ENCODE measurements at places on chromosomes 11 and 22.
A peak's percentile ranks its signal among the peaks of the same experiment; 100 is the strongest.

DNA sequence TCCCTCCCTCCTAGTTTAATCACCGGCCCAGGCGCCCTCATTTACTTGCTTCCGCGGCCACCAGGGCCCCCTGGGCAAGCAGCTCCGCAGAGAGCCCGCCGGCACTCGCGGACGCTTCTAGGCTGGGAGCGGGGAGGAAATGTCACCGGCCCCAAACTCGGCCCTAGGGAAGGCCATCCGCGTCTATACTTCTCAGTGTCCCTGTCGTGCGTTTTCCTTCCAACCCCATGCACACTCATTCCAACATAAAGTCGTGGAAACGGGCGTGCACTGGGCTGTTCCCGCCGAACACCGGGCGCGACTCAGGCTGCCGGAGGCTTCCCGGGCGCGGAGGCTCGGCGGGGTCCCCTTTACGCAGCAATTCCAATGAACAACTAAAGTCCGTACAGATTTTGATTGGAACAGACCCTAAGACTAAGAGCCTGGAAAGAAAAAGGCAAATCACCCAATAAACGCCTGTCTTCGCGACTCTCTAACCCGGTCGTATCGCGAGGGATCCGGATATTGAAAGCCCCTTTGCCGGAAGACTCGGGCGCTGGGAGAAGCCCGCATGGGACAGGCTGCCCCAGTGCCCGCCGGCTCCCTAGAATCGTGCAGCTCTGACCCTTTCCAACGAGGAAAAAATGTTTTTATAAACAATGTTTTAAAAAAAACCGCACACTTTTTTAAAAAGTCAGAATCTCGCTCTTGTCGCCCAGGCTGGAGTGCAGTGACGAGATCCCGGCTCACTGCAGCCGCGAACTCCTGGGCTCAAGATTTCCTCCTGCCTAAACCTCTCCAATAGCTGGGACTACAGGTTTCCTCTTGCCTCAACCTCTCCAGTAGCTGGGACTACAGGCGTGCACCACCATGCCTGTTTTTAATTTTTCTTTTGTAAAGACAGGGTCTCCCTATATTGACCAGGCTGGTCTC, 1.3 kb upstream of the BARX2 start:
- DNase-seq, result no peak

- no peak for DNase-seq
Measured at GRCh38 chr11:47108214-47108613, 68.5 kb downstream of the ARFGAP2 start.

DNA sequence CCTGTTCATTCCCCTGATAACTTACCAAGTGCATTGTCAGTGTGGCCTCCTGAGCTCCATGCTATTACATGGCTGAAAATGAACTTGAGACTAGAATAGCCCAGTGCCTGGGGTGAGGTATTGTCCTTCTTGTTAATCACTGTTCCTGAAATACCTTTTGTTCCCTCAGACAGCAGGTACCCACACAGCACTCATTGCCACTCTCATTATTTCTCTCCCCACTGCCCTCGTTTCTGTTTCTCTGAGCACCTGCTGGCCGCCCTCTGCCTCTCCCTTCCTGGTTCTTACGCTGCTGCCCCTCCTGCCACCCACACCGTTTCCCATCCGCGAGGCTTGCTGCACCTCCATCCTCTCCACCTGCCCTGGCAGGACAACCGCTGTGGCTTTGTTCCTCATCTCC, 36.9 kb upstream of the RAB1B start:
- DNase-seq, result no peak

GRCh38 chr11:71519546-71519945, 7.5 kb upstream of the KRTAP5-7 start:
- DNase-seq, result no peak

DNA sequence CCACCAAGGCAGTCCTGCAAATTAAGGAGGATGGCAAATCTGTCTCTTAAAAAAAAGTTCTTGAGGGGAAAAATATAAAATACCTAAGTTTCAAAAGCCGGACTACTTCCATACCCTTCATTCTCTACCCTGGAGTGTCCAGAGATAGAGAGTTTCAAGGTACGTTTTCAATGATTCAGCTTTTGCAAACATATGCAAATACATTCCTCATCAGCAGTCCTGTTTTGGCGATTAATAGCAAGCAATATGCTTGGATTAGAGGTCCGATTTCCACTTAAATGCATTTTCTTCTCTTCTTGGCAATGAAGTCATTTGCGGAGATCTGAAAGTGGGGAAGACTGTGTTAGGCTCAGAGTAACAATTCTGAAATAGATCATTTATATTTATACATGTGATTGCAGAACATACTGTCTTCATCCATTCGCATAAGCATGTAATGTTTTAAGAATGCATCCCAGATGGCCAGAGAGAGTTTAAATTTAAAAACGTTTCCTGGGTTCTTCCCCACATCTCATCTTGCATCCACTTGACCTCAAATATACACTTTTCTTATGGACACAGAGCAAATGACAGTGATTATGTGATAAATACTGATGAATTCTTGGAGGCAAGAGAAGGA, 13.8 kb upstream of the TFIP11 start:
- no peak for DNase-seq

DNA sequence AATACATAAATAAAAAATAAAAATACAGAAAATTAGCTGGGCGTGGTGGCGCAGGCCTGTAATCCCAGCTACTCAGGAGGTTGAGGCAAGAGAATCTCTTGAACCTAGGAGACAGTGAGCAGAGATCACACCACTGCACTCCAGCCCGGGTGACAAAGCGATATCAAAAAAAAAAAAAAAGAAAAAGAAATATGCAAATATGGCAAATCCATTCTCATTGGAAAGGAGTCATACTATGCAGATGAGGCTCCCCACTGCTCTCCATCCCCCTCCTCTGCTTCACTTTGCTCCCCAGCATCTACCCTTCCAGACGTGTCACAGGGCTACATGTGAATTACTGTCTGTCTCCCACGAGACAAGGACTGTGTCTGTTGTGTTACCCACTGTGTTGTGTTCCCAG, 36.3 kb upstream of the PDGFB start:
- DNase-seq, result no peak

DNA sequence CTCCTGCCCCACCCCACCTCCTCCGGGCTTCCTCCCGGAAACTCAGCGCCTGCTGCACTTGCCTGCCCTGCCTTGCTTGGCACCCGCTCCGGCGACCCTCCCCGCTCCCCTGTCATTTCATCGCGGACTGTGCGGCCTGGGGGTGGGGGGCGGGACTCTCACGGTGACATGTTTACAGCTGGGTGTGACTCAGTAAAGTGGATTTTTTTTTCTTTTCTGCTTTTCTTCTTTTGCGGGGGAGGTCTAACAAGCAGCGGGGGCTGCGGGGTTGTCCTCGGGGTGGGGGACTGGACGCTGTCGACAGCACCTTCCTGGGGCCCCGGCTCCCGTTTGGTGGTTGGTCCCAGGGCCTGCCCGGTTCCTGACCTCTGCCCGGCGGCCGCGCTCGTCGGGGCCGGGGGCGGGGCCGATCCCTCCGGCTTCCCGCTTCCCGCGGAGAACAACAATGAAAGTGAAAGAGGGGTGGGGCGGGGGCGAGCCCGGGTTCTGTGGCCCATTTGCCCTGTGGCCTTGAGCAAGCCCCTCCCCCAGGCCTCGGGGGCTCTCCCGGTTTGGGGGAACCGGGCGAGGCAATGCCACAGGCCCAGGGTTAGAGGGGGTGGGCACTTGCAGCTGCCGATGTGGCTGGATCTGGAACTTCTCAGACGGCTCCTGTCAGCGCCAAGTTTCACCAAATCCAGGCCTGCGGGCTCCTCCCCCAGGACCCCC, 975 bp upstream of the MDK start:
- DNase-seq, result peak; percentile 67

DNA sequence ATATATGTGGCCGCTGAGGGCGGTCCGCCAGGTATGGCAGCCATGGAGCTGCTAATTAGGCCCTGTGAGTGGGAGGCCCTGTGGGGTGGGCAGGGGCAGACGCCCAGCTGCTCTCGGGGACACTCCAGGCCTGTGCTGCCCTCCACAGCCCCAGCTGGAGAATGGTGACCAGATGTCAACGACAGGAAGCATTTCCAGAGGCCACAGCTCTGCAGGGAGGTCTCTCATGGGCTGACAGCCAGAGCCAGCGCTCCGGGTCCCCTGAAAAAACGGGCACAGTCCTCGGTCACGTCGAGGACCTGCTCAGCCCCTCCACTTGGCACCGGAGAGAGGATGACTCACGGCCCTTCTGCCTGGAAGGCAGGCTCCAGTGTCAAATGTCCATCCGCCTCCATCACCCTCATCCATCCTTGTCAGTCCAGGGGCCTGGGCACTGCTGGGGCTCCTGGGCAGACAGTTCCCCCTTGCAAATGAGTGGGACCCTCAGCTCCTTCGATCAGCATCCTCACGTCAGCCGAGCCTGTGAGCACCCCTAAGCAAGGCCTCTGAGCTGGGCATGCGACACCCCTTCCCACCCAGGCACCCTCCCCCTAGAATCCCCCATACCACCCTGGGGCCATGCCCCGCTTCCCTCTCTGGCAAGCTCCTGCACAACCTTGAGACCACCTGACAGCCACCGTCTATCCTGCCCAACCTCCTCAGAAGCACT, 1.9 kb downstream of the BID start:
- DNase-seq, result no peak

DNA sequence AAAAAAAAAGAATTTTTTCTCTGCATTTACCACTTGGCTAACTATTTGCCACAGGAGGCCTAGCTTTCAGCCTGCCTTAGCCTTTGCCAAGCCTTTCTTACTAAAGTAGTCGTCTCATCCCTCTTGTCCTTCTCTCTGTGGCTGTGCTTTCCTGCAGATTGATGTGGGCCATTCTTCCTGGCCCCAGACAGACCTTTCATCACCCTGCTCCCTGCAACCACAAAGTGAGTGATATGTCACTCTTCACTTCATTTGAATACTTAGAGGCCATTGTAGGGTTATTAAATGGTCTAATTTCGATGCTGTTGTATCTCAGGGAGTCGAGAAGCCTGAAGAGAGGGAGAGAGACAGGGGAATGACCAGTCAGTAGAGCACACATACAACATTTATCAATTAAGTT, 37.6 kb downstream of the ART5 start:
- no peak for DNase-seq

DNA sequence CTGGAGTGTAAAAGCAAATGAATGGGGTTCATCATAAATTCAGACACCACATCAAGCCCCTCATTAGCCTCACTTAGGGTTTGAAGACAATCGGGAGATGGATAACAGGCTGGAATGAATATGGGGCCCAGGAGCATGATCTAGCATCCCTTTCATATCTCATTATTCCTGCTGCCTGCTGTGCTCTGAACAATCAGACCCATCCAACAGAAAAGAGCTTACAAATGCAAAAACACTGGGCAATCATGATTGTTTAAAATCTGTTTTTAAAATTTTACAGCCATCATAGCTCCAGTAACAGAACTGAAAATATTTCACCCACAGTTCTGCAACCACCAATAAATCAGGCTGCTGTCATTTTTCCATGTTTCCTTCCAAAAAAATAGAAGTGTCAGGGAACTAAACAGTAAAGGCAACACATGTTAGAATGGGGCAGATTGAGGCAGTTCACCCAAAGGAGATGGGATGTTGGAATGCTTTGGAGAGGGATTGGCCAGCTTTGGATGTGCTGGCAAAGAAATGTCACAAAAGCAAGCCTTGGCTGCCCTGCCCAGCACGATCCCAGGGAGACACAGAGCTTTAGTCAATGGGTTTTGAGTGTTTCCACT, 47.8 kb upstream of the BMAL1 start:
- no peak for DNase-seq

- no peak for DNase-seq
Measured at GRCh38 chr22:49011769-49012648, 815.7 kb downstream of the BRD1 start.

DNA sequence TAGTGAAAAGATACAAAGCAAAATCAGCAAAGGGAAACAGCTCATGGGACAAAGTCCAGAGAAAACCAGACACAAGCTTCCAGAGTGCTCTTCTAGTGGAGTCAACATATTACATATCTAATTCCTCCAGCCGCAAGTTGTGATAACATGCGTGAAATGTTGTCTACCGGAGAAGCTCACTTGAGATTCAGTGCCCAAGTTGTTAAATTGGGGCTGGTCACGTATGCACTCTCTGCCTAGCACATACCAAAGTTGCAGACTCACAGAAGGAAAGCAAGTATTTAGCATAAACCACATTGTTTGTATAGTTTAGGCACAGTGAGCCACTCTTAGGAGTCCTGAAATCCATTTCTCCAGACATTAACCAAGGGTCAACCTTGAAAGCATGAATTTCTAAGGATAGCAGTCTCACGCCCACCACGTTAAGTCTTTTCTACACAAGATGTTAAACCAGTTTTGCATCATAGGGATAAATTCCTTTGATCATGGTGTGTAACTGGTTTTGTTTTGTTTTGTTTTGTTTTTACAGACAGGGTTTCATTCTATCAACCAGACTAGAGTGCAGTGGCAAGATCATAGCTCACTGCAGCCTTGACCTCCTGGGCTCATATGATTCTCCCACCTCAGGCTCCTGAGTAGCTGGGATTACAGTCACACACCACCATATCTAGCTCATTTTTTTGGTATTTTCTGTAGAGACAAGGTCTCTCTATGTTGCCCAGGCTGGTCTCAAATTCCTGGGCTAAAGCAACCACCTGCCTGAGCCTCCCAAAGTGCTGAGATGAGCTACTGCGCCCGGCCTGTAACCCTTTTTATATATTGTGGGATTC, 39.5 kb upstream of the EP300 start:
- no peak for DNase-seq

DNA sequence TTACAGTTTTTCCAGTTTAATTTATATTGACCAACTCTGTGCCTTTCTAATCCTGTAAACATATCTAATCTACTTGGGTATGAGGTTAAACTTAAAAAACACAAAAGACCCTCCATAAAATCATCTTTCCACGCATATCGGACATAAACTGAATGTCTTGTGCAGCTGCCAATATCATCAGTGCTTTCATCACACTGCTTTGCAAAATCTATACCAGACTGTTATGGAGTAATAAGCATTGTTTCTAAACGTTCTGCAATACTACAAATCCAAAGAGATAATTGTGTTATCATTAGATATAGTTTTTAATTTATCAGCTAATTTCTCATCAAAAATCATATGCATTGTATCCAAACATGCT, 36.1 kb upstream of the AMPD3 start:
- DNase-seq, result no peak

DNA sequence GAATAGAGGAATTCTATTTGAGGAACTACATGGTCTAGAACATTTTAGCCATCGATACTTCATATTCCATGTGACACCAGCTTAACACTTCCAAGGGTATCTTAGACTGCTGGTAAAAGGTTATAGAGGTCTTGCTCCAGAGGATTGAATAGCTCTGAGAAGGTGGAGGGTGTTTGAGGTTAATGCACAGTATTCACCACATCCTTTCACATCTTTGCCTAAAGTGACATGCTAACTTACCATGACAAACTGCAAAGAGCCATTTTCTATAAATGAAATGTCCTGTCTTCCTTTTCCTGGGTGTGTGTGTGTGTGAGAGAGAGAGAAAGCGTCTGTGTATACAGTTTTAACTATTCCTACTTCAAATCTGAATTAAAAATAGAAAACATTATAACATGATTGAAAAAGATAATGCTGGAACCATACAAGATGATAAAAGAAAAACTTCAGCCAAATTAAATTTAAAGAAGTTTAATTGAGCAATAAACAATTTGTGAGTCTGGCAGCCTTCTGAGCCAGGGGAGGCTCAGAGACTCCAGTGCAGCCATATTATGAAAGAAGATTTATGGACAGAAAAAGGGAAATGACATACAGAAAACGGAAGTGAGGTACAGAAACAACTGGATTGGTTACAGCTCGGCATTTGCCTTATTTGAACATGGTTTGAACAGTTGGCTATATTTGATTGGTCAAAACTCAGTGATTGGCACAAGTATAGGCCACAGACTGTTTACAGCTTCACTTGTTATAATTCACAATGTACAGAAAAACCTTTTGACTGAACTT, 320.9 kb upstream of the CCDC179 start:
- DNase-seq, result no peak

GRCh38 chr11:58654908-58655296, 32.4 kb downstream of the CNTF start:
- no peak for DNase-seq

GRCh38 chr11:17277024-17277584, 565 bp downstream of the NUCB2 start:
- peak; percentile 57 for DNase-seq

All from activated CD8-positive, alpha-beta T cell treated with anti-CD3 and anti-CD28 coated beads, Interleukin-2, amount 10 ng/mL, durations not matched to agents 7 days and 5 days (primary cell).